ENCODE measurements at places on chromosomes 5 and 9. TPM values are rescaled to one million over a fixed set of nuclear protein-coding genes. Genes with fewer than 3 reads are reported as not detected.

The HDAC3 gene
- 53.0 TPM for polyA plus RNA-seq

The SLC34A3 gene
- polyA plus RNA-seq, result 1.6 TPM

The IL4 gene
- polyA plus RNA-seq, result not detected

The UBE2QL1 gene
- polyA plus RNA-seq, result 3.3 TPM

The ADAMTS13 gene
- not detected for polyA plus RNA-seq

The LCN15 gene
- polyA plus RNA-seq, result 0.49 TPM

The SYK gene
- not detected for polyA plus RNA-seq

The RPL37 gene
- 3,217 TPM for polyA plus RNA-seq

DNA sequence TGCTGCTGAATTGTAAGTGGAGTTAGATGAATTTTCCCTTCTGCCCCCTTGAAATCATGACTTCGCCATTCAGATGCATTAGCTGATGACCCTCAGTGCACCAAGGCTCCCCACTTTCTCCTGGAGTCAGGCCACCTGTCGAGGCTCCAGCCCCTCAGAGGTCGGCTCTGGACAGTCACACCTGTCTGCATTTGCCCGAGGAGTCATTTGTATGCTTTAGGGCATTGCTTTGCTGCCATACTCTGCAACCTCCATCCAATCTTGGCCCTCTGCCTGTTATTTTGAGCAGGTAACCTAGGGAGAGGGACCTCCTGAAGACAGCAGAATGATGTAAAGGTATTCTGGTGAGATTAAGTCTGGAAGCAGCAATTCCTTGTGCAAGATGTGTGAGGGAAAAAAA lies 144.8 kb downstream of the MACROH2A1 start:
- DNase-seq, result no peak

GRCh38 chr5:28576022-28576421 lies 1537.6 kb upstream of the CDH9 start:
- no peak for DNase-seq

DNA sequence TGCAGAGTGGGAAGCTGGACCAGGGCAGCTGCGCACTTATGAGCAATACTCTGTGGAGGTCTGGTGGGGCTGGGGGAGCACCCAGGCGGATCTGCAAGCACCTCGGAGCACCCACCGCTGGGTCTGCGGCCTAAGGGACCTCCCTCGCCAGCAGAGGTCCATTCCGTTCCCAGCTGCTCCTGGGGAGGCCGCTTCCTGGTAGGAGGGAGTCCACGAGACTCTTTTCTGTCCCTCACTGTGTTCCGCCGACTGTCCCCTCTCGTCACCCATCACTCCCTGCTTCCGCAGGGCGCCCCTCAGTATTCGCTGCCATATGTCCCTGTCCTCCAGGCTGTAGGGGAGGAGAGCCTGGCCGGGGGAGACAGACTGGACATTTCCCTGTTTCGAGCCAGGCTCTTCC lies 45.5 kb downstream of the NDST1 start:
- no peak for DNase-seq

DNA sequence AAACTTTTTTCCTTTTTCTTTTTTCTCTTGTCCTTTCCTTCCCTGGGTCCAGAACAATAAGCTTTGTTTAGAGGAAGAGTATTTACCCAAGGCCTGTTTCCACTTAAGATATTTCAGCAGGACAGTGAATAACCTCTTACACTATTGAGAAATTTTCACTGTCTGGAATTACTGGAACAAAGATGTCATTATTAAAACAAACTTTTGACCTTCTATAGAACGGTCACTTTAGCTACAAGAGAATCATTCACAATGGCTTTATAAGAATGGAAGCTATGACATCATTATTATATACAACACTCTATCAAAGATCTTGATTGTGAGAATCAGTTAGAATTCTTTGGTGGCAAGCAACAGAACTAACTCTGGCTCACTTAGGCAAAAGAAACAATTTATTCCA lies 22.0 kb upstream of the ARHGAP26 start:
- no peak for DNase-seq

DNA sequence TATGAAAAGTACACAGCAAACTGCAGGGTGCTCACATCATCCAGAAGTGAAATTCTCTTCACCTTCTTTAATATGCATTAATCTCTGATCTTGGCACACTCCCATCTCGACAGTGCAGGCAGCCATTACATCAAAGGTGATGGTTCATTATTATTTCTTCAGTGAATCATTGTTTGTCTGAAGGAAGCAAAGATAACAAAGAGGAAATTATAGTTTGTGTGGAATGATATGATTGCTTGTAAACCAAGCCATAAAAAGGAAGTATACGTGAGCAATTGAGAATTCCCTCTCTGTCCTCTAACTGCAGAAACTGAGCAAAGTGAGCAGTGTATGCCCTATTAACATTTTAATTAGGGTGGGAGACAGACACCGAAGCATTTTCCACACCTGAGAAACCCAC lies 171.6 kb upstream of the PPP1R2B start:
- no peak for DNase-seq

- no peak for DNase-seq
Observed at GRCh38 chr5:143495110-143495509, 91.6 kb upstream of the NR3C1 start.

DNA sequence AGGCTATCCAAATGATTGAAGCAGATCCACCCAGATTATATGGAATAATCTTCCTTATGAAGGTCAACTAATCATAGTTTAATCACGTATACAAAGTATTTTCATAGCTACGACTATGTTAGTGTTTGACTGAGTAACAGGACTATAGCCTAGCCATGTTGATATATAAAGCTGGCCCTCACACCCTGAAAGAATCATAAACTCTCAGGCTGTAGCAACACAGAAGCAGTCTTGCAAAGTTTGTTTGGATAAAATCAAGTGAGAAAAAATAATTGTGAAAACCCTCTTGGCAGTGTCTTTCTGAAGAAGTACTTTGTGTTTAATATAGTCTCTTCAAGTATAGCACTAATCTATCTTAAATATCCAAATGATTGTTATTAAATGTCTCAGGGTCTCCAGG lies 374.5 kb upstream of the DAB2 start:
- DNase-seq, result no peak

GRCh38 chr5:140925806-140926442 lies at the start of gene PCDHAC1:
PCDHAC1 (plus strand) TSS chr5:140926299; CDS start chr5:140926893, 594 bp downstream.
- no peak for DNase-seq

- no peak for DNase-seq
Observed at GRCh38 chr9:74499111-74499601, 2.0 kb downstream of the RORB start.

GRCh38 chr5:74295676-74296075 lies 344.9 kb downstream of the ENC1 start:
- DNase-seq, result no peak

DNA sequence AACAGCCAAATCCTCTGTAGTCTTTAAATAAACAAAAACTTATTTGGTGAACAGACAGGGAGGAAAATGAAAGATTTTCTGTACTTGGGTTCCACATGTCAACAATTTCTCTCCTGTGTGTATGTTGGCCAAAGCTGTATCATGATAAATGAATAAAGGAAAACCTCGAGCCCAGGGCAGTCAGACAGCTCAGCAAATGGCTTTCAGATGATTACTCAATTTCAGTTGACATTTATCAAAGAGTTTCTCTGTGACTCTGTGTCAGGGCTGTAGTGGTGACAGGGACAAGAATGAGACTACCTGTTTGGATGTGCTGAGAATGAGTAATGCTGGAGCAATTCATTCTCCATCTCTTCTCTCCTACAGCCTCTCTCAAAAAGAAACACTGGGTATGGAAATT lies 45.7 kb upstream of the PTGS1 start:
- DNase-seq, result no peak

- no peak for DNase-seq
Observed at GRCh38 chr5:96114736-96115135, 153.1 kb upstream of the ELL2 start.

DNA sequence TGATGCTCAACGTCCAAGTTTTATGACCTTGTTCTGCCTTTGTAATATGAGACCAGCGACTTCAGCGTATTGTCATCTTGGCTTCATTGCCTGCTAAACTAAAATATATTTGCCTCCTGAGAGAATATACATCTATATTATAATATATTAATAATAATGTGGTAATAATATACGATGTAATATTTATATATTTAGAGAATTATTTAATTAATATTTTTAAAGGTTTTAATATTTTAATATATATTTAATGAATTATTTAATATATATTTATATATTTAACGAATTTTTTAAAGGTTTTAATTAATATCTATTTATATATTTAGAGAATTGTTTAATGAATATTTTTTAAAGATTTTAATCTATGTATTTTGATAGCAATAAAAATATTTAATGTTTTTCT lies 700.7 kb downstream of the TAF11L14 start:
- no peak for DNase-seq

DNA sequence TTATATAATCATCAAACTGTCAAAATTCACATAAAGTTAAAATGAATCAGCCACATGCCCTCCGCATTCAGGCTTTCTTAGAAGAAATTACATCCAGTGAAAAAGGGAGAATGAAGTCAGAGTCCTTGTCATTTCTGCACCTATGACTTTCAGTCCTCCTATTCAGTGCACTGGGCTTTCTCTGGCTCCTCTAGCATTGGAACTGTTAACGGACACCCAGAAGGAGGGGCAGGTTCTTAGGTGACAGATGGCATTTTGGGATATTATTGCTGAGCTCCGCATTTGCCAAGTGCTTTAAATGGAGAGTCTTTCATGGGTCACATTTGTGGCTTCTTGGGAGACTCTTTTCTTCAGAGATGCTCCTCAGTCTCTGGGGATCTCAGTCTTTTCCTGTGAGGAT lies 40.0 kb downstream of the ADAMTS19 start:
- DNase-seq, result no peak

- no peak for DNase-seq
Observed at GRCh38 chr5:60366489-60366888, 333.5 kb downstream of the DEPDC1B start.

- no peak for DNase-seq
Observed at GRCh38 chr5:89397096-89397495, 514.1 kb upstream of the MEF2C start.

DNA sequence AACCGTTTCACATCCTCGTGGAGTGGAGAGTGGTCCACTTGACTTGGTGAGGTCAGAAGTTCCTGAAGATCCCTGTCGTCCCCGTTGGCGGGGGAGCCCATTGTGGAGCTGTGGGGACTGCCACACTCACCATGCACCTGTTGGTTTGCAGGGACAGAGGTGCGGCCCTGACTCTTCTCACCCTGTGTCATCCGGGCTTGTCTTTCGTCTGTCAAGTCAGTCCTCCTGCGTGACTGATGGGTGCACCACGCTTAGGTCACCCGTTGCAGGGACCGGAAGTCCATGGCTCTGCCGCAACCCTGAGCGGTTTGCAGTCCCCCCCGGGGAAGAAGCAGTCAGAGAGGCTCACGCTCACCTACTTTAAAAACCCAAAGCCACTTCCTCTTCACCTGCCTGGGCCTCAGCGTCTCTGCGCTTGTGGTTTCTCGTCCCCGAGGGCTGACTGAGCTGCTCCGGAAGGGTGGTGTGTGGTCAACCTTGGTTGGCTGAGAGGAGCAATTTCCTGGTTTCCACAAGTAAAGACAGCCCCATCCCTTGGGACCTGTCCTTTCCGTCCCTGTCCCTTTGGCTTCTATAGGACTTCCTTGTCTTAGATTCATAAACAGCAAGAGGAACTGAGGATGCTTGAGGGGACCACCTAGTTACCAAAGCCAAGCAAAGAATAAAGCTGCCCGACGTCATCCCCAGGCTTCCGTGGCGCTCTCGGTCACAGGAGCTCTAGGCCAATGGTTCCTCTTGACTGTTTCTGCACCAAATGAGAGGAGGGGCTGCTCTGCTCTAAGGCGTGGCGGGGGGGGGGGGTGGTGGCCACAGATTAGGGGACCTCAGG lies 53.2 kb downstream of the USP20 start:
- no peak for DNase-seq

DNA sequence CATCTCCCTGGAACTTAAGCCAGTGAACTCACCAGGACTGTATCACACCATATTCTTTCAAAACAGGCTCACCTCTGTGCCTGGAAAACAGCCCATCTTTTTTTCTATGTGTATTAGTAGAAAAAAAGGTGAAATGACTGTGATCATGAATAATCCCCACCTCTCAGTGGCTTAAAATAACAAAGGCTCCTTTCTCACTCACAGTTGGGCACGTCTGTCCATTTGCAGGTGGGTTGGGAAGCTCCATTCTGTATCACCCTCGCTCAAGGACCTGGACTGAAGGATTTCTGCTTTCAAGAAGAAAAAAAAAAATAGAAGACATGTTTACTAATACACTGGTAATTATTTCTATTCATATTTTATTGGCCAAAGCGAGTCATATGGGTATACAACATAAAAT lies 17.3 kb upstream of the FGF1 start:
- no peak for DNase-seq

DNA sequence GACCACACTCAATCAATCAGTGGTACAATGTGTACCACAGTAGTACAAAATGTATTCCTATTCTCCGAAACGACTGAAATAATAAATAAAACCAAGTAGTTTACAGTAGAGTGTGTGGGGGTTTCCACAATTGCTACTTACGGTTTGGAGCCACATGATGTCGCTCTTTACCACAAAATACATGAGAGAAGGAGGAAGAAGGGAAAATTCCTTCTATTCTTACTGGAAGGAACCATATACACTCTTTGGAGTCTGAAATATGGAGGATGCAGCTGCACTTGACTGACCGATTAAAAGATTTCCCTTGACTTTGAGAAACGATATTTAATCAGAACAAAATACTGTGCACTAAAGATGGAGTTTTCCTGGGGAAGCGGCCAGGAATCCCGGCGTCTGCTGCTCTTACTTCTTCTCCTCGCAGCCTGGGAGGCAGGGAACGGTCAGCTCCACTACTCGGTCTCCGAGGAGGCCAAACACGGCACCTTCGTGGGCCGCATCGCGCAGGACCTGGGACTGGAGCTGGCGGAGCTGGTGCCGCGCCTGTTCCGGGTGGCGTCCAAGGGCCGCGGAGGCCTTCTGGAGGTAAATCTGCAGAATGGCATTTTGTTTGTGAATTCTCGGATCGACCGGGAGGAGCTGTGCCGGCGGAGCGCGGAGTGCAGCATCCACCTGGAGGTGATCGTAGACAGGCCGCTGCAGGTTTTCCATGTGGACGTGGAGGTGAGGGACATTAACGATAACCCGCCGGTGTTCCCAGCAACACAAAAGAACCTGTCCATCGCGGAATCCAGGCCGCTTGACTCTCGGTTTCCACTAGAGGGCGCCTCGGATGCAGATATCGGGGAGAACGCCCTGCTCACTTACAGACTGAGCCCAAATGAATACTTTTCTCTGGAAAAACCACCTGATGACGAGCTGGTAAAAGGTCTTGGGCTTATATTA lies at the start of gene PCDHA4:
Gene PCDHA4 (plus strand): TSS at position 235 of the 942 bp plus-strand sequence.
- DNase-seq, result no peak

GRCh38 chr9:32886021-32886420 lies 102.7 kb downstream of the TMEM215 start:
- DNase-seq, result no peak

GRCh38 chr5:151288180-151288579 lies 15.4 kb downstream of the SLC36A3 start:
- no peak for DNase-seq

GRCh38 chr5:13581914-13582313 lies 362.6 kb downstream of the DNAH5 start:
- DNase-seq, result no peak

All from muscle of arm (tissue), 14 donors.